ENCODE measurements at places on chromosomes 7 and 10.

GRCh38 chr7:69722843-69723242 is 124.6 kb downstream of the AUTS2 start:
- no peak for DNase-seq

GRCh38 chr7:23467806-23468525 is 2.3 kb downstream of the IGF2BP3 start:
- DNase-seq: no peak

- no peak for DNase-seq
Observed at GRCh38 chr10:4094751-4095150, 309.7 kb upstream of the KLF6 start.

DNA sequence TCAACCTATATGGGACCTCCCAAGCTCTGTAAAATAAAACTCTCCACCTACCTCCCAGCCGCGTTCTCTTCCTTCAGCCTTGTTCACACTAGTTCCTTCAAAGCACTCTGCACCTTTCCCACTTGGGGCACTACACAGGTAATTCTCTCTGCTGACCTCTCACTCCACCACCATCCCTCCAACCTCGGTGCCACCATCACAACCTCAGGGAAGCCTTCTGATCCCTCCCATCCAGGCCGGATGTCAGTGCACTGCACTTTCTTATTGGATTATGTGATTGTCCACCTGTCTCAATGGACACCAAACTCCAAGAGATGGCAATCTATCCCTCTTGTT is 7.0 kb downstream of the LARP4B start:
- DNase-seq: no peak

GRCh38 chr10:31749981-31750840 is 178.4 kb downstream of the ARHGAP12 start:
- no peak for DNase-seq

GRCh38 chr10:131776496-131776895 is 124.3 kb upstream of the PPP2R2D start:
- DNase-seq: no peak

- DNase-seq: no peak
Observed at GRCh38 chr7:27944643-27945042, 204.7 kb downstream of the TAX1BP1 start.

- no peak for DNase-seq
Observed at GRCh38 chr7:14834456-14834855, 68.1 kb downstream of the DGKB start.

DNA sequence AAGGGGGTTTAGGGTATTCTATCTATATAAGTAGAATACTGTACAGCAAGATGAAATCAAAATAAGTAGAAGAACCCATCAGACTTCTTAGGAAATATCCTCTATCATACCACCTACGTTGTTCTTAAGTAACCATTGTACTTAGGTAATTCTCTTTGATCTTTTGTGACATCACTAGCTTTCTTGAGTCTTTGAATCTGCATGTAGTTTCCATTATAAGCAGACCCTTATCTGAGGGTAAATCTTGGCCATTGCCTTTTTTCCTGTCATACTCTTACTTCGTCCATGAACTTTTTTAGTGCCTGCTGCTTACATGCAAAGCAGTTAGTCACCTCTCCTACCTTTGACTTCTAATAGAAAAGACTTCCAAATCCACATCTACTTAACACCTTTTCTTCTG is 49.0 kb downstream of the WAC start:
- DNase-seq: no peak

DNA sequence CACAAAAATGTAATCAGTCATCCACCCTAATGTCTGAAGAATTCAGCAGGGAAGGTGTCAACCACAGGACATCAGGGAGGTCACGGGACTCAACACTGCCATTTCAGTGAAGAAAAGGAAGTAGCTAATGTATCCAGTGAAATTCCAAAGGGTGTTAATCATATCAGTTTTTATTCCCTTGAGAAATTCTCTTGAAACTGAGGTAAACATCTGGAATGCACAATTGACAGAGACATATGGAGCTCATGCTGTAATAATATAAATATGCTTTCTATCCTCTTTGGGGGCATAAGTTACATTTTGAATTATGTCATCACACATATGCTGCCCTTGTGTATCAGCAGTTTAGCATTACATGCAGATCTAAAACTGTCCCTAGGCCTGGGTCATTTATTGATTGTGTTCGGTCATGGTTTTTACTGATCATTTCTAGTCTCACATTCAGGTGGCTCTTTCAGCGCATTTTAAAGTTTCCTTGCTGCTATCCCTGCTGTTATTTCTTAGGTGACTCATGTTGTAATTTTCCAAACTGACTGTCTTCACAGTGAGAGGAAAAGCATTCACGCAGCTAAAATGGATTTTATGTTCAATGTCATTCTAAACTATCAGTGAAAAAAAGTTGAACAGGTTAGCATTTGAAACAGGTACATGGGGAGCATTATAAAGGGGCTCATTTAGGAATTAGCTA is 273.9 kb downstream of the TSPAN12 start:
- DNase-seq: no peak

GRCh38 chr7:151069841-151070573 is 10.6 kb downstream of the FASTK start:
- no peak for DNase-seq

DNA sequence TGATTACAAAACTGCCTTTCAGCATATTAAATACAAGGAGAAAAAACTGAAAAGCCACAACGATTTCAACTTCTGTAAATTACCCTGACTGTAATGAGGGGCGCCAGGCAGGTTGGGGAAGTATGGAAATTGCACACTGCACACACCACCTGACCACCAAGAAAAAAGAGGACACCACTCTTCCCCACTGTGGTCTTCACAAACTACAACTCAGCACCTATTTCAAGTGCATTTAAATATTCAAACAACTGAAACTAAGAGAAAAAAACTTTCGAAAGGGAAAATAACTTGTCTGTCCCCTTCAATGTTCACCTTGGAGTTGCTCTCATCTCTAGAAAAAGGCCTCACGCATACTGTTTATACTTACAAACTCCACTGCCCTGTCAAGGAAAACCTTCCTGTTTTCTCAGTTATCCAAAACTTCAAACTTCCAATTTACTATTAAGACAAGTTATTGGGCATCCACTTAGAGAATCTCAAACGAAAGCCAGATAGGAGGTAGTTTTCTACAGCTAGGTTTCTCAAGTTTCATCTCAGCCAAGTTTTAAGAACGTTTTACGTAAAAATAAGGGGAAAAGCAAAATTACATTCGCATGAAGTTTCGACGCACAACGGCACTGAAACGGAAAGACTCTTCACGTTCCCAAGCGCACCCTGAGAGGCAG is 1.4 kb downstream of the LARP4B start:
- DNase-seq: no peak

- DNase-seq: no peak
Observed at GRCh38 chr10:126798649-126799048, 106.6 kb upstream of the DOCK1 start.

- DNase-seq: no peak
Observed at GRCh38 chr7:18117482-18117881, 89.8 kb upstream of the PRPS1L1 start.

DNA sequence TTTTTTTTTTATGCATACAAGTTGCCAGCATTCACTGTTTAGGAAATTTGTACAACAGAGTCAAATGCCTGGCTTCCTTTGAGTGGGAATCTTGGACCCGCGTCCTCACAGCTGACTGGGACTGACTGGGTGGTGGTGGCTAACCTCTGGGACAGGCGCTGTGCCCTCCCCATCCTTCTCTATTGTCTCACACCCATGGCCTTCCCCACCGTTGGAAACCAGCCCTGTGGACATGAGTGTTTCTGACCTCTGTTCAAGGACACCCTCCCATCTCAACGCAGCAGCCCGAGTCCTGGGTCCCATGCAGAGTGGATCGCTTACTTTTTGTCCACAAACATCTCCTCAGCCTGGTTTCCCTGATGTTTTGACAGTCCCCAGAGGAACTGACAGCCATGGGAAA is 125.1 kb upstream of the PPIF start:
- DNase-seq: no peak

- no peak for DNase-seq
Observed at GRCh38 chr10:2826675-2827074, 240.7 kb upstream of the PFKP start.

DNA sequence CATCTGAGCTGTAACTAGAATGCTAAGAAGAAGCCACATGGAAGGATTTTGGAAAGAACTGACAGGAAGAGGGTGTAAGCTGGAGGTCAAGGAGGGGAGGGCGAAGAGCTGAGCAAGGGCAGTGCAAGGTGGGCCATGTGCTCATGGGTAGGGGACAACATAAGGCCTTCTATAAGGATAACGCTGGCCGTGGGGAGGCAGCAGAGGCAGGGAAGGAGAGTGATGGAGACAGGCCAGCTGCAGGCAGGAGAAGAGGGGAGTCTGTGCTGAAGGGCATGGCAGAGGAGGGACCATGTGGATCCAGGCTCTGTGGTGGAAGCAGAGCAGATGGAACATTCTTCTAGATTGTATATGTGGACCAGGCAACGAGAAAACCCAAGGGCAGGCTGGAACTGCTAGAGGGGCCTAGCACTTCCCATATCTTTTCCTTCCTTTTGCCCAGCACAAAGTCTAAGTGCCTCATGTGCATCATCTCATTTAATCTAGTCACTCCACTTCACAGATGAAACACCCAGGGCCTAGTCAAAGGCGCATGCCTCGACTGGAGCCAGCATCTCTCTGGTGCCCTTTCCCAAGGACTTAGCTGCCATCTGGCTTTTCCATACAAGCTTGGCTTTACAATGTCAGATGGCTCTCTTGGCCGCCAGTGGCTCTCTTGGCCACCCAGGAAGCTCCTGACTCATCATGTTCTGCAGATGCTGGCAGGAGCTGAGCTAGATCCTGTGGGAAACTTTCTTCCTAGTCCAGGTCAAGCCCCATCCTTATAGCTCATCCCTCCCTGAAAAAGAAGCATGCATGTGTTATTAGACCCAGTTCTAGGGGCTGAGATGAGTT is 6.6 kb downstream of the LRRC18 start:
- DNase-seq: no peak

DNA sequence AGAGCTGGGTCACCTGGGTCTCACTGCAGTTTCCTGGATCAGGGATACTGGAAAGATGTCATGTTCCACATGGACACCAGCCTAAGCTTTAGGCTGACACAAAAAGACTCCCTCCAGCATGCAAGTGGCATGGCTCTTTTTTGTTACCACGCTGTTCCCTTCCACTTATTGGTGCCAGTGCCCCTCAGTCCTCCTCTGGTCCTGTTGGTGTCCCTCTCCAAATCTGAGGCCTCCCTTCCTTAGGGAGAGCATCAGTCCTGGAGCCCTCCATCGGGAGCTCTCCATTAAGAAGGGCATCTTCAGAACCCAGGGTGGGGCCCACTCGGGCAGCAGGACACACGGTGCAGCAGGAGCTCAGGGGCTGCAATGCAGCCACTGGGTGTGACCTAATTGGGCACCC is 76.1 kb upstream of the LRRC18 start:
- no peak for DNase-seq

DNA sequence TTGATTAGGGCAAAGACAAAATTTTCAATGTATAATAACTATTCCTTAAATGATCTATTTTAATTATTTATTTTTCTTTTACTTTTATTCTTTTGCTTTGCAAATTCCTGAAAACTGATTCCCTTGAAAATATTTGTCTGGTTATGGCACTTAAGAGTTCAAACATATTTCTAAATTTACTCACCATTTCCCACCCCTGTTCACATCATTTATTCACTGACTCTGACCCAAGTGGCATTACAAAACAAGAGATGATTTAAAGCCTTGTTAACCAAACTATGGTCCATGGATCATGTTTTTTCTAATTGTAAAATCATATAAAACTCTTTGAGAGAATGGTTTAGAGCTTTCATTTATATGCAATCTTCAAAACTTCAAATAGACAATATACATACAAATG is 1256.1 kb upstream of the LRRN3 start:
- no peak for DNase-seq

GRCh38 chr7:22542254-22542653 is 42.3 kb upstream of the STEAP1B start:
- no peak for DNase-seq

GRCh38 chr7:108455551-108455997 is 662 bp downstream of the NRCAM start:
- DNase-seq: no peak

DNA sequence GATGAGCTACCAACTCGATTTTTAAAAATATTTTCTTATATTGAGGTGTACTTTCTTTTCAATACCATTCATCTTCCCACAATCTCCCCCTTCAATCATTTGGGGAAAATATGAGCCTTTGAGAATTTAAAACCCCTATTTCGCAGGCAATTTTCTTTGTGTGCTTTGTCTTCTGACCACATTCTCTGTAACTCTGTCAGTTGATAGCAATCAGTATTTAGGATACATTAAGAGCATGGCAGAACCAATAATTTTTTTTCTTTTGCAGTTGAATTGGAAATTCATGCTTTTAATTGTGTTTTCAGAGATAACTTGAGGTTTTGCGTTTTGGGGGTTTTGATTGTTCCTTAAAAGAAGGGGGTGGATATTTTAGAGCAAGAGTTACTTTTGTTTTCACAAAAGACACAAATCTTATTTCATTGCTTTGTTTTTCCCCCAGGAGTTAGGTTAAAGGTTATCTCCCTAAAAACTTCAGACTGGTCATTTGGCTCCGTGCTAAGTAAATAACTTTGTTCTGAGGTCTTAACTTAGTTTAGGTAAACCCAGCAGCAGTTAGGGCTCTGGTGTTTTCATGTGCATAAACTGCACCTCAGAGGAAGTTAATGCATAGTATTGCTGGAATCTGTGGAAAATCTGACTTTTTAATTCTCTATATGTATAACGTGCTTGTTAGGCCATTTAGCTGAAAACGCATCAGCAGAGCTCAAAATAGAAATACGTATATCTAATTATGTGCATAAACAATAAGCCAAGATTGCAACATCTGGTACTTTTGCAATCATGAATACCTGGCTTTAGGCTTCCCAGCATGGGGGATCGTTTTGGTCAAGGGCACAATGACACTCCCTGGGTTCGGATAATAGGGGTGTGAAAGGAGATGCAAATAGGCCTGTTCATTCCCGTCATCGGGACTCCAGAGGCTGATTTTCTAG is 676.4 kb upstream of the ANKRD30A start:
- DNase-seq: no peak

DNA sequence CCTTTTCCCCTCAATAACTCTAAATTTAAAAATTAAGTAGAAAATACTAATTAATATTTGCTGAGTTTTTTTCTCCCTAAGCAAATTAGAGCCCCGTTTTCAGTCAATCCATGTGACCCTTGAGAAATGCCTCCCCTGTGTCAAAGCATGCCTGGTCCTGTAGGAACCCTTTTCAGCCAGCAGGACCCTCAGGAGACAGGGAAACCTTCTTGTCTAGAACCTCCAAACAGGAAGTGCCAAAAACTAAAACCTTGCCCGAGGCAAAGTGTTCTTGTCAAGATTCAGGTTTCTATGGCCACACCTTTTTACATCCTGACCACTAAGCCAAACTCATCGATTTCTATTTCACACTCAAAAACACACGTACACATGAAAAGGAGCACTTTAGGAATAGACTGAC is 60.1 kb upstream of the NFE2L3 start:
- no peak for DNase-seq

- no peak for DNase-seq
Observed at GRCh38 chr10:74746813-74747212, 79.6 kb upstream of the KAT6B start.

DNA sequence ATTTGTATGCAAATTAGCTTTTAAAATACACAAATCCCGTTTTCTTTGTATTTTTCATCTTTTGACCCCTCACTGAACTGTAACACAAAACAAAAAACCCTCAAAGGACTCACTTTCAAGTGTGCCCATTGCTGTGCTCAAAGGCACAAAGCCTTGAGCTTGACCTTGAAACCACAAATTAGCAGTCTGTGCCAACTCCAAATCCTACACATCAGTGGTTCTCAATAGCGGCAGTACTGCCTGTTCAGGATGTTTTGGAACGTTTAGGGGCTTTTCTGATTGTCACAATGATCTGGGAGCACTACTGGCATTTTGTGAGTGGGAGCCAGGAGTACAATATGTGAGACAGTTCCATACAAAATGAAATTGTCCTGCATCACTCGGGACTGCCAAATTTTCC is 55.5 kb downstream of the KDM7A start:
- DNase-seq: no peak
